ENCODE measurements at places on chromosomes 12 and 14.

- no peak for DNase-seq
Observed at GRCh38 chr12:29889737-29890136, 106.0 kb upstream of the TMTC1 start.

- no peak for DNase-seq
Observed at GRCh38 chr12:104677441-104678089, 220.8 kb downstream of the CHST11 start.

DNA sequence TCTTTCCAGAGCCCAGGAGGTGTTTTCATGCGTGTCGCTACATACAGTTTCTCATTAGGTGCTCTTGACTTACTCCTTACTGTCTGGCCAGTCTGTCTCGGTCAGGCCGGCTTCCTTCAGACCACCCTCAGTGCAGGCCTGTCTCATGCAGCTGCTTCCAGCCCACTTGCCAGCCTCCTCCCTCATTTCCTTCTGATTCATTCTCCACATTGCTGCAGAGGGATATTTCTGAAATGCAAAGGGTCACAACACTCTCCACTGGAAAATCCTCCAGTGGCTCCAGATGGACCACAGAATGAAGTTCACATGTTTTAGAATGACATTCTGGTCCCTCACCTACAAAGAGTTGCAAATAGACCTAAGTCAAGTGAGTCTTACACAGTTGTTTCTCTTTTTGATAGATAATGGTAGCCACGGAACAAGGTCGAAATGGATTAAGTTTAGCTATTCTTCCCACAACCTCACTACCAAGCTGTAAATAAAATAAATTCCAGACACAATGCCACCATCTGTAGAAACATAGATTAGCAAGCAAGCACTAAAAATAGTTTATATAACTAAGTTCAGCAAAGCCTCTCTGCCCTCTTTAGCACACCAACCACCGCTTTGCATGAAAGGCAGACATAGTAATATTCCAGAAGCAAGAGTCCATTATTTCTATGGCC is 146.9 kb downstream of the ESR2 start:
- no peak for DNase-seq

GRCh38 chr14:101973356-101973755 is 9.0 kb downstream of the DYNC1H1 start:
- no peak for DNase-seq

DNA sequence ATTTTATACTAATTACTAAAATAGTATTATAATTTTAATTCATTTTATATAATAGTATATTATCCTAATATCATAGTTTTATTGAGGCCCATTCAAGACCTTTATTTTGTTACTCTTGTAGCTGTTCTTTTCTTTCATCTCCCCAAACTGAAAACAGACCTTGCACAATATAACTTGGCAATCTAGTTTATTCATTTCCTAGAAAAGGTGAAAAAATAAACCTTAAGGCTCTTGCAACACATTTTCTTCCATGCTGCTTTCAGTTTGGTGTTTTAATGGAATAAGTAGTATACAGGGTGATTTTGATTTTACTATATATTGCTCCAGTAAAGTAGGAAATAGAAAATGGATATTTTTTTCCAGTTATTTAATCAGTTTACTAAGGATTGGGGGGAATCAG is 174.0 kb downstream of the SLC2A13 start:
- no peak for DNase-seq

- no peak for DNase-seq
Observed at GRCh38 chr12:80857311-80857710, 80.4 kb downstream of the LIN7A start.

- no peak for DNase-seq
Observed at GRCh38 chr12:116620492-116621191, 61.5 kb downstream of the MAP1LC3B2 start.

GRCh38 chr14:90442388-90442787 is 45.6 kb downstream of the CALM1 start:
- DNase-seq = no peak

DNA sequence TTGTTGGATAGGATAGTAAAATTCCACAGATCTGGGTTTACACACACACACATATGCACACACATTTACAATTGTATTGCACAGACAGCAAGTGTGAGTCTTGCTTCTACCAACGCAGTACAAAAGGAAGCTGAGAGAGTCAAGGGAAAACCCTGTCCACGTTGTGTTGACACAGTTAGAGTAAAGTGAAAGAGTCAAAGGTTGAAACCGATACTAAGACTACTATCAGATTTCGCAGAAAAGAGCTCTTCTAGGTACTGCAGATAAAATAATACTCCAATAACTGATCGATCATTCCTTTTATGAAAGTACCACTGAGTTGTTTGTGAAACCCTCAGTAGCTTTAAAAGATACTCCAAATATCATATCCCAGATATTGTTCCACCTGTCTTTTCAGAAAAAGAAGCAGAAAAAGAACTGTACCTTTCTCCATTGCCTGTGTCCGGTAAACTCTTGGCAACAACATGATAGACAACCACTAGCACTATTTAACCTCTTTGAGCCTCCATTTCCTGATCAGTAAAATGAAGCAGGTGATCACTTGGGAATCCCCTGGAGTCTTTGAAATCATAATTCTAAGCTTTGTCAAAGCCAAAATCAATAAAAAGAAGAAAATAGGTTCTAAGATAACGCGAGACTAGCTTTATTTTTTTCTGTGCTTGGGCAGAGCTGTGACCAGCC is 224.6 kb upstream of the FOXN3 start:
- DNase-seq = no peak

- peak; percentile 2 for DNase-seq
Observed at GRCh38 chr12:15788233-15789219, 662 bp downstream of the EPS8 start.

DNA sequence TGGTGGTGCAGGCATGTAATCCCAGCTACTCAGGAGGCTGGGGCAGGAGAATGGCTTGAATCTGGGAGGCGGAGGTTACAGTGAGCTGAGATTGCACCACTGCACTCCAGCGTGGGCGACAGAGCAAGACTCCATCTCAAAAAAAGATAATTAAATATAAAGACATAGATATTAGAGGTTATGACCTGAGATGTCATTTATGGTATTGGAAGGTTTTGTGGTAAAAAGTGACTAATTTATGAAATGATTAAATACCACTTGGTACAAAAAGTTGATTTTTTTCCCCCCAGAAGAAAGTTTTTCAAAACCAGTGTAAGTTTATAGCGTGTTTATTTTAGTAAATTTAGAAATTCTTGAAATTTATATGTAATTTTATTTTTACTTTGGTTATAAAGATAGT is 4.3 kb downstream of the AEBP2 start:
- no peak for DNase-seq

DNA sequence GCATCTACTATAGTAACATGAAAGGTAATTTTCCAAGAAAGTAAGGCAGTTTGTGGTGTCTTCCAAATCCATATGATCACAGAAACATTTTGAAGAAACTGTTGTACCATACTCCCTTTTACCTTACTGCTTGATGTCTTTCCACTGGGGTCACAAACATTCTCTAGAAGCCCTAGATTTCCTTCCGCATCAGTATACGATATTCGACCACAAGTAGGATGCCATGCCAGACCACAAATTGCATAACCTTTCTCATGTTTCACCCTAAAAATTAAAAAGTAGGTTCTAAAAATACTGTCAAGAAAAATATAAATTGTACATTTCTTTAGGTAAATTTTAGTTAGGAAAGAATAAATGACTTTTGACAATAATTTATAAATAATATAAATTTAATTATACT is 26.5 kb downstream of the WDHD1 start:
- DNase-seq = no peak

DNA sequence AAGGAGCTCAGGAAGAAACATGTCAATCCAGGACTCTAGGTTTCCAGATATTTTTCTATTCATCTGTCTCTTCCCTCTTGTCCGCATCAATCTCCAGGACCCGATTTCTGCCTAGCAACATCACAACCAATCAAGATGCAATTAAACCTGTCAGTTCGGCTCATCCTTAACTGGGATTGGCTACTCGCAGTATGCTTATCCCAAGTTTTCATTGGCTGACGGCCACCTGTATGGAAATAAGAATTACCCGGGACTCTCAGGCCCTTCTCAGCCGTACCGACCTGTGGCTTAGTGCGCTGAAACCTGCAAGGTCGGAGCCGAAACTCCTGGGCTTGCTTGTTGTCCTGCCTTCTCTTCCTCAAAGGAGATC is 20.4 kb upstream of the ATP5MC2 start:
- DNase-seq = no peak

DNA sequence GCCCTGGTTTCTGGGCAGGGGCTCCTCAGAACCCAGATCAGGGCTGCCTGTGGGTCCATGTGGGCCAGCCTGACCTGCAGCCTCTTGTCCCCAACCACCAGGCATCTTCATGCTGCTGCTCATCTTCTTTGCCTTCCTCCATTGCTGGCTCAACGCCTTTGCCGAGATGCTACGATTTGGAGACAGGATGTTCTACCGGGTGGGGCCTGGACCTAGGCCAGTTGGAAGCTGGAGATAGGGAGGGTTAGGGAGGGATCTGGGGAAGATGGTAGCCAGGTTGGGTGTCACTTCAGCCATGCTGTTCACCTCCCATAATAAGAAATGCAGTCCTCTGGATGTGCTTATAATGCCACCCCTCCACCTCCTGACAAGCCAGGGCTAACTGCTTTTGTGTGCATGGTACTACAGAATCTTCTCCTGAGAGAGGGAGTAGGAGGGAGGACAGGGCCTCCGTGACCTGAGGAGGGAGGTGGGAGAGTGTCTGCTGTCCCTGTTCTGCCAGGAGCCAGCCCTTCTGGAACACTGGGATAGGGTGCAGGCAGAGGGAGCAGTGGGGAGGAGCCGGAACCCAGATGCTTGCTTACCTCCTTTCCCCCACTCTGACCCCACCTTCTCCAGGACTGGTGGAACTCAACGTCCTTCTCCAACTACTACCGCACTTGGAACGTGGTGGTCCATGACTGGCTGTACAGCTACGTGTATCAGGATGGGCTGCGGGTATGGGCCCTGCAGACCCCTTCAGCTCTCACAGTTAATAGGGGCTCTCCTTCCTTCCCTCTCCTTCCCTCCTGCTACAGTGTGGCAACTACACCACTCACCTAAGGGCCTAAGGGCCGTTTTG is 17.6 kb downstream of the SOAT2 start:
- no peak for DNase-seq

- DNase-seq = no peak
Observed at GRCh38 chr12:6839482-6840201, 1.1 kb upstream of the GNB3 start.

GRCh38 chr12:102748704-102749103 is 168.3 kb downstream of the PAH start:
- DNase-seq = no peak
